ENCODE measurements at places on chromosomes 13 and 19.

DNA sequence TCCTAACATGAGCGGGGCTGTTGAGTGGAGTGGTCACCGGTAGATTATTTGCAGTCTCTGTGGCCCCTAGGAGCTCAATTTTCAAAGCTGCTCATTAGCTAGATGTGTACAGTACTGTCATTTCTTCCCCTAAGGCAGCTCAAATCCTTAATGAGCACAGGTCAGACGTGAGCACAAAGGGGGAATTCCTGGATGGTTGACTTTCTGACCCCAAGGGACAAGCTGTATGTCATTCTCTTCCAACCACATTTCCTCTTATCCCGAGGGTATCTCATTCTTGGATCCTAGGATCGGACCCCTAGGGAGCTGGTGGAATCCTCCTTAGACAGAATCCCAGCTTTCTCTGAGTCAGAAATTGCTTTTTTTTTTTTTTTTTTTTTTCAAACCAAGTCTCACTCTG lies 5.7 kb upstream of the OR7G3 start:
- DNase-seq, result no peak

DNA sequence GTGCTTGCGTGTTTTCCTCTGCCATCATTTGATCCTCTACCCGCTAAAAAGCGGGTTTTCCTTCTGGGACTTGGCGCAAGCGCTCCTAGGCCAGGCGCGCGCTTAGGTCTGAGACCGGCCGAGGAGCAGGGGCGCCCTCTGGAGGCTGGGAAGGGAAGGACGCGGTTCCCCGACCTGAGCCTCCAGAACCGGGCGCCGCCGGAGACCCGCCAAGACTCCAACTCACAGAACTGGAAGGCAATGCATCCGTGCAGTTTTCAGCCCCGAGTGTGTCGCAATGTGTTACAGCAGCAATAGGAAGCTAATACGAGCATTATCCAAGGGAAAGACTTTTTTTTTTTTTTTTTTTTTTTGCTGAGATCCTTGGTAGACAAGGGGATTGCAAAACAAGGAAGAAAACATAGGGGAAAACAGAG lies 190.9 kb downstream of the COL4A1 start:
- DNase-seq, result no peak

DNA sequence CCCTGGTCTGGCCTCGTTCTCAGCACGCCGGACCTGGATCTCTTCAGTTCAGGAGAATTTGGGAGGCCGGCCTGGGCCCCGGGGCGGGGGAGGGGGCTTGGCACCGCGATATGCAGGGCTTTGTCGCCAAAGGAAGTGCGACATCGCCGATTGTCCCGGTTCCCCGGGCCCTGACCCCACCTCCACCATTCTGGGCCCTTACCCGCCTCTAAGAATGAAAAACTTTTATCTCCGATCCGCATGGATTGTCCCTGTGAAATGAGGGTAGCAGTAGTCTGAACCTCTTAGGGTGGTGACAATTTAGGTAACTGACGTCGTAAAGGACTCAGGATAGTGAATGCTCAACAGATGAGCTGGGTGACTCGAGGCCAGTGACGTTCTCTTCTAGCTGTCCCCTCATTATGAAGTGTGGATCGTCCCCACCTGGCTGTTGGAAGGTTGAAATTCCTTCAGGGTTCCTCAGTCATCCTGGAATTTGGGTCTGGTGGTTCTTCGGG lies 650 bp downstream of the DDA1 start:
- DNase-seq, result no peak

- DNase-seq, result no peak
Observed at GRCh38 chr13:41961466-41961760, 504 bp upstream of the VWA8 start.

DNA sequence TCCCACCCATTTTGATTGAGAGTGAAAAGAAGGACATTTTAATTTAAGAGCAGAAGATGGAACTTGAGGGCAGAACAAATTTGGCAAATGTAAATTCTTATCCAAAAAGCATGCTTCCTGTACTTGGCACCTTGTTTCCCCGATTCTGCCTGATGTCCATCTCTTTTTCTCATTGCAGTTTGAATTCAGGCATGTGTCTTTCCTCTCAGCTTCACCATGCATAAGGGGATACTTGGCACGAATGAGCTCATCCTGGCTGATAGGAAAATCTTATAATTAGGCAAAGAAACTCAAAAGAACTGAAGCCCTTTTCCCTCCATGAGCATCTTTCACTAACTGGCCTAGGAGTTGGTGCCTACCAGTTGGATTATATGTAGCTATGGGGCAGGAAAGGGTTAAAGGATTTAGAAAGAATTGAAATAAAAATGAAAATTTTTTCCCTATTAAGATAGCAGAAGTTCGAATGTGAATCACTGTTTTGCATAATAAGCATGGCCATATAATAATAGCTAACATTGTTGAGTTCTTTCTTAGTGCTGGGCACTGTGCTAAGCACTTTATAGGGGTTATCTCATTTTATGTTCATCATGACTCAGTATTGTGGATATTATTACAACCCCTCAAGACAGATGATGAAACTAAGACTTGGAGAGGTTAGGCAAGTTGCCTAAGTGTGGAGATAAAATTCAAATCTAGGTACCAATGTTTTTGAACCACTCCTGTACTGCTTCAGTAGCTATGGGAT lies 386.6 kb downstream of the KCNRG start:
- no peak for DNase-seq

GRCh38 chr19:55437410-55437809 lies 5.7 kb downstream of the SHISA7 start:
- DNase-seq, result no peak

DNA sequence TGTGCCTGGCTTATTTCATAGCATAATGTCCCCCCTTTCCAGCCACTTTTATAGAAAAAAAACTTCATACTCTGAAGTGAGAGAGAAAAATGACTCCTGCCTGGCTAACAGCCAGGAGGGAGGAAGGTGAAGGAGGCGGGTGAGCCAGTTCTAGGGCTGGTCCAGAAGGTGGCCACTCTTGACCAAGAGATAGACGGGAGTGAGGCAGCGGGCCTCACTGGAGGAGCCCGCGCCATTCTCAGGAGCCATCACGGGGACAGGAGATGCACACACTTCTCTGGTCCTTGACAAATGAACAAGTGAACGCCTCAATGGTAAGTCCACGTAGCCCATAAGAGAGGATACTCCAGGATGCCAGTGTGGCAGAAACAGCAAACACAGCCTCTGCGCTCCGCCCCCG lies 231.4 kb downstream of the UQCRFS1 start:
- no peak for DNase-seq

- no peak for DNase-seq
Observed at GRCh38 chr19:7970716-7971448, 27.4 kb upstream of the TIMM44 start.

DNA sequence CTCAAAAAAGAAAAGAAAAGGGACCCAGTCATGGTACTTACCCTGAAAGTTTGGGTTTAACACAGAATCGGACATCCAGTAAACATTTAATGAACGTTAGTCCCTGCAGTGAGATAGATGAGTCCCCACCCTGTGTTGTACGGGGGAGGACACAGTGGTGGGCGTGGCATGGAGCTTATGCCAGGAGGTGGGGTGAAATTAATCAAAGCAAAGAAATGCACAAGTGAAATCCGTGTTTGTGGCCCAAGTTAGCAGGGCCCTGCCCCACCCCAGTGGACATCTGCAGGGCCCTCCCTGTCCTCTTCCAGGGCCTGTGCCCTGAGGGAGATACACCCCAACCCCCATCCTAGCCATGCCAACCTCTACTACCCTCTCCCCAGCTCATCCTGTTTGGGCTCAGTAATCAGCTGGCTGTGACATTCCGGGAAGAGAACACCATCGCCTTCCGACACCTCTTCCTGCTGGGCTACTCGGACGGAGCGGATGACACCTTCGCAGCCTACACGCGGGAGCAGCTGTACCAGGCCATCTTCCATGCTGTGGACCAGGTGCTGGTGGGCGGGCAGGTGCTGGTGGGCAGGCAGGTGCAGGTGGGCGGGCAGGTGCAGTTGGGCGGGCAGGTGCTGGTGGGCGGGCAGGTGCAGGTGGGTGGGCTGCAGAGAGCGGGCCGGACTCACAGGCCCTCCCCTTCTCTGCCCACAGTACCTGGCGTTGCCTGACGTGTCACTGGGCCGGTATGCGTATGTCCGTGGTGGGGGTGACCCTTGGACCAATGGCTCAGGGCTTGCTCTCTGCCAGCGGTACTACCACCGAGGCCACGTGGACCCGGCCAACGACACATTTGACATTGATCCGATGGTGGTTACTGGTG lies 3.9 kb downstream of the MCOLN1 start:
- no peak for DNase-seq

DNA sequence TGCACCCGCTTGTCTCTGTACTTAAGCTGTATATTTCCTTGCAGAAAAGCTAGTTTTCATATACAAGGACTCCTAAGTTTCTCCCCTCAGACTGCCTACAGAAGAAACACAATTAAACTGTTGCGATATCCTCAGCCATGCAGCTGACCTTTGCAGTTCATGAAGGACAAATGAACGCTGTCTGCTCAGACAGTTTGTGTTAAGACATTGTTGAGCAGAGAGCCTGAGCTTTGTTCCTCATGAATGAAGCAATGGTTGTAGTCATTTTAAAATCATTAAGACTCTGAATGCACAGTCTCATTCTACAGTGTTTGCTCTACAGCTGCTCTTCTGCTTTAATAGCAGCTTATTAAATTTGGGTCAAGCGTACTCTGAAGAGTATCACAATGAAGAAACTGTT lies 23.2 kb upstream of the MAB21L1 start:
- DNase-seq, result no peak

GRCh38 chr19:512547-513365 lies 5.5 kb downstream of the TPGS1 start:
- DNase-seq, result no peak

DNA sequence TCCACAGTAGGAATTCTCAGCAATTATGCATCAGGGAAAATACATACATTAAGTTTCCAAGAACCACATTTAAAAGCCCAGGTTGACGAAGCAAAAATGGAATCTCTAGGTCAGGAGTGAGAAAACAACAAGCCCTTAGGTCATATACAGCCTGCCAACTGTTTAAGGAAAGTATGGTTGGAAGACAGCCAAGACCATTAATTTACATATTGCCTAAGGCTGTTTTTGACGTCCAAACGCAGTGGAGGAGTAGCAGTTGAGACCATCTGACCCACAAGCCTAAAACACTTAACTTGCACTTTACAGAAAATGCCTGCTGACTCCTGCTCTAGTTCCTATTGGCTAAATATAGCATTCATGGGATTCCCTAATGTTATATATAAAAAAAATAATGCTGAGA lies 299.0 kb downstream of the ITGBL1 start:
- no peak for DNase-seq

All from C1 segment of cervical spinal cord (tissue), 14 donors.